ENCODE measurements at places on chromosomes 1 and 21. TPM values are rescaled to one million over a fixed set of nuclear protein-coding genes. Genes with fewer than 3 reads are reported as not detected.

AMY1A gene
- not detected for total RNA-seq

DNA sequence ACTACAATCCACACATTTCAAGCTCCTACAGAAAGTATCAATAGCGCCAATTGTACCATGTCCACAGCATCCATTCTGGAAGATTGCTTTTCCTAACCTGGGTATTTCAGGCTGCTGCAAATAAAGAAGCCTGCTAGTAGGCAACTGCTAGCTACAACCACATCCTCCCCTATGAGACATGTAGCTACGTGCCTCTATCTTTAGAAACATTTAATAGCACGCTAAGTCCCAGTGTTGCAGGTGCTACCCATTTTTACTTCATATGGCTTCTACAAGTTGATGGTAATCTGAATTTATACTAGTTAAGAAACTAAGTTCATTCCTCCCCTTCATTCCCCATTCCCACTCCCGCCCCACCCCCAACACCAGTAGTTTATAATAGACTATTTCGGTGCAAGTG lies 7.4 kb upstream of the AMPD1 start:
- DNase-seq: no peak

DNA sequence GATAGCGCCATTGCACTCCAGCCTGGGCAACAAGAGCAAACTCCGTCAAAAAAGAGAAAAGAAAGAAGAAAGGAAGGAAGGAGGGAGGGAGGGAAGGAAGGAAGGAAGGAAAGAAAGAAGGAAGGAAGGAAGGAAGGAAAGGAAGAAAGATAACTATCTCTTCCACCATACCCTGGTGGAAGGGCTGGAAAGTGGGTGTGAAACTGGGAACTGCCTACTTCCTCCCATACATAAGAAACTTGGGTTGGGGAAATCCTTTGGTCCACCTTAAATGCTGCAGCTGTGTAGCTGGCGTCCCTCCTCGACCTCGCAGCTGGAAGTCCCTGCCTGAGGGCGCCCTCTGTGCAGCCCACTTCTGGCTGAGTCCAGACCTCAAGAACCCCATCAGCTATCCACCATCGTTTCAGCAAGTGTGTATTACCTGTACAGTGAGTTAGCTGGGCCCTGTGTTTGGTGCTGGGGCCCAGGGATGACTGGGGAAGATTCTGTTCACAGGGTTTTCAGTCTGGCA lies 4.6 kb upstream of the FAM167B start:
- no peak for DNase-seq

- DNase-seq: no peak
These were observed 261.5 kb downstream of the GPATCH2 start for GRCh38 chr1:217369271-217369981.

GRCh38 chr21:44701541-44701940 lies 4.6 kb downstream of the KRTAP10-12 start:
- DNase-seq: no peak

FAM43B gene
- total RNA-seq: not detected

GRCh38 chr1:78651241-78651640 lies 1.6 kb downstream of the IFI44 start:
- DNase-seq: peak; percentile 35

TMEM200B gene
- 1.1 TPM for total RNA-seq

DNA sequence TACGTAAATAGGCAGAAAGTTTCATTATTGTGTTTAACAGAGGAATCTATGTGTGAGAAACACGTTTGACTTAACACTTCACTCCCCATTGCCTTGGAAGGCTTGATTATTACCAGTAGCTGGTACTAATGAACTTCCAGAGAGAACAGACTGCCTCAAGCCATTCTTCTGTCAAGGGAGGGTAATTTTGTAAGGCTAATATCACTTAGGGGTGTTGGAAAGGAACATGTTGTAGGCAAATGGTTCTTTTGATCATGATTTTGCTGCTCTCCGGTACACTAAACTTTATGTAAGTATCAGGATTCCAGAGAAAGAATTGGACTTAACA lies 1.8 kb downstream of the LAMC1 start:
- DNase-seq: no peak

- DNase-seq: peak; percentile 23
These were observed 150.7 kb downstream of the BACH1 start for GRCh38 chr21:29449306-29449950.

PKNOX1 gene
- 13.4 TPM for total RNA-seq

DNA sequence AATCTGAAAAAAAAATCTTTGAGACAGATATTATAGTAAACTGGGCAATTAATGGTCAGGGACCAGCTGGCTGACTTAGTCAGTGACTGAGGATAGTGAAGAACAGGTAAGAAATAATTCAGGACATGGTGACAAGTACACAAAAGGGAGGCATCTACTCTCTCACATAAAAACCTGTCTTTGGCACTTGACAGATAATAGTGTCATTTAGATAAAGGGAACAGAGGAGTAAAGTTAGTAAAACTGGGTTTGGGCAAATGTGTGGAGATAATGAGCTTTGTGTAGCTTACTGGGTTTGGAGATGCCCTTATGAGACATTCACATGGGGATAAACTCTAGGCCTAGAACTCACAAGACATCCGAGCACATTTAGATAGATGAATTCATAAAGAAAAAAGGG lies 4.0 kb downstream of the SSX2IP start:
- DNase-seq: no peak

DNA sequence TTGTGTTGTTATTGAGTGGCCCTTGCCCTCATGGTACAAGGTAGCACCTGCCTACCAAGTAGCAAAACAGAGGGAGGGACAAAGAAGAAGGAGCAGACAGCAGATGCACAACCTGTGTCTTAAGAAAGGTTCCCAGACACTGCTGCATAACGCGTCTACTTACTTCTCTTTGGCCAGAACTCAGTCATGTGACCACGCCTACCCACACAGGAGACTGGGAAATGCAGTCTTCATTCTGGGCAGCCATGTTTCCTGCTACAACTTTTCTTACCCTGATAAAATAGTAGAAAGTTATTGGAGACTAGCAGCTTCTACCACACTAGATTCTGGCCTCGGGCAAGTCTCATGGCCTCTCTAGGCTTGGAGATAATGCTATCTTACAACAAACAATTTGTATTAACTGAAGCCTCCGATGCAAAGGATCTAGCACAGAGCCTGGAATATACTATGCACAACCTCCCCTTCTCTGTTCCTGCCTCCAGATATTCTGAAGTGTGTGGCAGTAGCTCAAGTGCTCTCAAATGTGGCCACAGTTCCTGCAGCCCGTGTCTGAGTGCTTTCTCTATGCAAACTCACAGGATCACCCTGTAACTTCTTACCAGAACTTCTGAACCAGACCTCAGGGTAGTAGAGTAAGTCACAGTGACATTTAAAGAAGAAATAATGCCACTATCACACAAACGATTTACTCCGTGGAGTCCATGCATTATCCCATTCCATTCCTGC lies 34.1 kb upstream of the BTG2 start:
- peak; percentile 86 for DNase-seq

GRCh38 chr1:160952129-160952510 lies 2.5 kb downstream of the ITLN2 start:
- no peak for DNase-seq

- peak; percentile 38 for DNase-seq
These were observed 418.8 kb downstream of the SIPA1L2 start for GRCh38 chr1:232211149-232211548.

- peak; percentile 58 for DNase-seq
These were observed 20.7 kb downstream of the C1QB start for GRCh38 chr1:22673486-22674409.

GRCh38 chr1:111242805-111243523 lies 15.5 kb downstream of the CHI3L2 start:
- no peak for DNase-seq

DMBX1 gene
- not detected for total RNA-seq

- no peak for DNase-seq
These were observed 151.7 kb downstream of the DAB1 start for GRCh38 chr1:57272150-57272549.

- no peak for DNase-seq
These were observed 30.3 kb upstream of the PGBD5 start for GRCh38 chr1:230456478-230456877.

DNA sequence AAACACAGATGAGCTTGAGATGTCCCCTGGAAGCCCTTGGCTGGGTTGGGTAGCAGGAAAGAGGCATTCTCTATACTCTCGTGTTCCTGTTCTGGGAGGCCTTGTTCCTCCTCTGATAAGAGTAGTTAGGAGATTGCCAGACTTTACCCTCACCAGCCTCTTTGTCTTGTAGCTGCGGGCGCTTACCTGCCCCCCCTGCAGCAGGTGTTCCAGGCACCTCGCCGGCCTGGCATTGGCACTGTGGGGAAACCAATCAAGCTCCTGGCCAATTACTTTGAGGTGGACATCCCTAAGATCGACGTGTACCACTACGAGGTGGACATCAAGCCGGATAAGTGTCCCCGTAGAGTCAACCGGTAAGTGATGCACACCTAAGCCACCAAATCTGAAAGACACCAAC lies 5.2 kb downstream of the AGO1 start:
- DNase-seq: no peak

DNA sequence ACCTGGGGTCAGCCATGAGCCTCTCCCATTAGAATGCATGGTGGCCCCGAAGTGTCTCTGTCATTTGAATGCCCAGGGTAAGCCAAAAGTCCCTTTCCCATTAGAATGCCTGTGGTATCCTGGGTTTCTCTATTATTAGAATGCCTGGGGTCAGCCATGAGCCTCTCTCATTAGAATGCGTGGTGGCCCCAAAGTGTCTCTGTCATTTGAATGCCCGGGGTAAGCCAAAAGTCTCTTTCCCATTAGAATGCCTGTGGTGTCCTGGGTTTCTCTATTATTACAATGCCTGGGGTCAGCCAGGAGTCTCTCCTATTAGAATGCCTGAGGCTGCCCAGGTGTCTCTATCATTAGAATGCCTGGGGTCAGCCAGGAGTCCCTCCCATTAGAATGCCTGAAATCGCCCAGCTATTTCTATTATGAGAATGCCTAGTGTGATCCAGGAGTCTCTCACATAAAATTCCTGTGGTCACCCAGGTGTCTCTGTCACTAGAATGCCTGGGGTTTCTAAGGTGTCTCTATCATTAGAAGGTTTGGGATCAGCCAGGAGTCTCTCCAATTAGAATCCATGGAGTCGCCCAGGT lies 65.5 kb downstream of the RNF187 start:
- no peak for DNase-seq

Data from activated CD4-positive, alpha-beta T cell treated with anti-CD3 and anti-CD28 coated beads for 36 hours (primary cell).